IPS-NIHi11 (cell line): ENCODE measurements at places on chromosomes 6 and 20.

GRCh38 chr20:14555676-14556075 lies 218.3 kb upstream of the FLRT3 start:
- DNase-seq: no peak

- no peak for DNase-seq
Measured at GRCh38 chr6:81557811-81558210, 194.7 kb downstream of the TENT5A start.

DNA sequence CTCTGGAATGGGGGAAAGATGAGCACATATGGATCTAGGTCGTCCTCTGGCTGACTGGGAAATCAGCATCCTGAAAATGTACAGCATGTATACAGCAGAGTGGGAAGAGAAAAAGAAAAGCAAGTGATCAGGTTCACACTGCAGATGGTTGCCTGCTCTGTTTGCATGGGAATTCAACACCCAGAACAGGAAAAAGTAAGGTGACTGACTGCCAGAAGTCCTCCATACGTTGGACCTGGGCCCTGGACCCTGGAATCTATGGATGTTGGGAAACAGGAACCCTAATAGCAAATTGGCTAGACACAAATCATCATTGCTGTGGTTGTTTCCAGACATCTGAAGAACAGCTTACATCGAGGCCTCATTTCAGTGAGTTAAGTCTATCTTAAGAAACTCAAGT lies 30.3 kb upstream of the TNFAIP3 start:
- DNase-seq: no peak

DNA sequence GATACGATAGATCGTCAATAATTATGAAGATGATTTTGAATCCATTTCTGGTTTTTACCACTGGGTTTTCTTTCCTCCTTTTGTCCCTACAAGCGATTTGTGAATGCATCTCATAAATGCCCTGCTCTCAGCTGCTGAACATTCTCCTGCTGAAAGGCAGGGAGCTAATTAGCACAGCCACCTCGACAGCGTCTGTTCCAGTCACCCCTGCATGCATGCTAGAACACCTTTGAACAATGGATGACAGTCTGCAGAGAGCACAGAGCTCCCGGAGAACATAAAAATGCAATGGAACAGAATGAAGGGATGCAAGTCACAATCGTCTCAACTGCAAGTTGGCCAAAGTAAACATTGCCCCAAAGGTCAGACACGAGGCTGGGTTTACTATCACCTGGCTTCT lies 105.8 kb downstream of the SLC35B3 start:
- DNase-seq: no peak

DNA sequence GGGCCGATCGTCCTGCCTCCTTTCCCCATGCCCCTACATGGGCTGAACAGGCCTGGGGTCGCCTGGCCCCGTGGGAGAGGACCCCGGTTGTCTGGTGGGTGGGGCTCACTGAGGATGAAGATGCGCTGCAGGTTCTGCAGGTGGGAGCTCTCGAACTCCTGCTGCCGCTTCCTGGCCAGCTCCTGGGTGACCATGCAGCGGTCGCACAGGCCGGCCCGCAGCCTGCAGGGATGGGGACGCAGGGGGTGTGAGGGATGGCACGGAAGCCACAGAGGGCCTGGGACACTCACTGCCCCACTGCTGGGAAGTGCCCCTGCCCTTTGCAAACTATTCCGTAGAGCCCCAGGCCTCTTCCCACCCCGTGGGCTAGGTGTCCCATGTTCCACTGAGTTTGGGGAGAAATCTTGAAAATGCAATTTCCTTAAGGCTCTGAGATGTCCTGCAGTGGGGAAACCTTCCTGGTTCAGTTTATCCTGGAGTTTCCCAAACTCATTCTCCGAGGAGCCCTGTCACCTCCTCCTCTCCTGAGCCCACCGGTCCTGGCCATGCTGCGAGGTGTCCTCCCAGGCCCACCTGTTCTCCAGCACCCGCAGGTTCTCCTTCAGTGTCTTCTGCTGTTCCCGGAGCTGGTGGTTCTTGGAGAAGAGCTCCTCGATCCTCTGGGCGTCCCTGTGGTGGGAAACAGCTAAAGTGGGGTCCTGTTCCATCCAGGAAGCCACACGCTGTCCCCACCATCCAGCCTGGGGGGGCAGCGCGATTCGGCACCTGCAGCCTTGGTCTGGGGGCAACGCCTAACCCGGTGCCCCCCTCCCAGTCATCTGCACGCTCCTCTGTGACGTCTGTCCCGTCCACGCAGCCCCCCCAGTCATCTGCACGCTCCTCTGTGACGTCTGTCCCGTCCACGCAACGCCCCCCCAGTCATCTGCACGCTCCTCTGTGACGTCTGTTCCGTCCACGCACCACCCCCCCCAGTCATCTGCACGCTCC lies 9.9 kb upstream of the CABLES2 start:
- no peak for DNase-seq

GRCh38 chr6:132087391-132087790 lies 136.2 kb upstream of the CCN2 start:
- DNase-seq: no peak

DNA sequence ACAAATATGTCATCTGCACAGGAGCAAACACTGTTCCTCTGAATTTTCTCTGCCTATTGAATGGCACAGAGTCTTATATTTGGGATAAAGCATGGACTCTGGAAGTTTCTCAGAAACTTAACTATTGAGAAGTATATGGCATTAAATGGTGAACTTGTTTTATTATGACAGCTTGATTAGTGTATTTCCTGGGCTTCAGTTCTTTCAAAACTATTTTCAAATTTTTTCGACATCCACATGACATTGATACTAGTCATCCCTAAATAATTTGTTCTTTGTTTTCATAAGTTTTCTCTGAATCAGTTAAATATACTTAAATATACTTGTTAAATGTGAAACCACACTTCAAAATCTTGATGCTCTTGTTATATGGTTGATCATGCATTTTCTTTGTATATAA lies 144.0 kb upstream of the TSHZ2 start:
- no peak for DNase-seq

DNA sequence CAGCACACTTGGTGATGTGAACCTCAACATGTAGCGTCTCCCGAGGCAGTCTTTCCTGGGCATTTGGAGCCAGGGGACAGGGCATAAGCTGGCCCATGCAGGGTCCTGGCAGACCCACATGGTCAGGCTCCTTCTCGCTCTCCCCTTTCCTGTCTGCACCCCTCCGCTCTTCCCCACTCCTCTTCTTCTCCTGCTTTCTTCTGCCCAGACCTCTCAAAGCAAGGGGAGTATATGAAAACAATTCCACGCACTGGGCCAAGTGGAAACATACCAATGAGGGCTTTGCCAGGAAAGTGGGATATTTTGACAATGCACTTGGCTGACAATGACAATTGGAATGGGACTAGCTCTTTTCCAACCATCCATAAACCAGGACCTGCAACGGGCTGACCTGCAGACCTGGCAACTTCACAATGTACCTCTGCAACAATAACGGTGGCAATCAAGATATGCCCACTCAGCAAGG lies 58.9 kb upstream of the TRAF3IP2 start:
- no peak for DNase-seq
